Glutamatergic neuron (in vitro differentiated cells): ENCODE measurements at places on chromosomes 13 and 19. TPM values are rescaled to one million over a fixed set of nuclear protein-coding genes. Genes with fewer than 3 reads are reported as not detected.

GRCh38 chr19:33062902-33063301 lies 1.8 kb downstream of the RHPN2 start:
- DNase-seq = no peak

DNA sequence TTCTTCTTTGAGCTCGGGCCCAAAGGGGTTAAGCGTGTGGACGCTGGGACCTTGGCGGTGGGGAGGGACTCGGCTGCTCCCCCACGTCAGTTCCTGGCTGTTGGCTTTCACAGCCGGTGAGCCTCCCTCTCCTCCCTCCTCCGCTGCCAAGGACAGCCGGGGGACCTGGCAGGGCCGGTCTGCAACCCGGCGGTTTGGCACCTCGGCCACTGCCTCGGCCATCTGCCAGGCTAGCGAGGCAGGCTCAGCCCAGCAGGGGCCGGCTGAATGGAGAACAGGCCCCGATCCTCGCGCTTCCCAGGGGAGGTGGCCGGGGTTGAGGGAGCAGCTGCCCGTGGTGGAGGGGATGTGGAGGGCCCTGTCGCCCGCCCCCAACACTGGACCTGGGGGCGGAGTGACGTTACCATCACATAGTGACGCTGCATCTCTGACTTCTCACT lies 5.0 kb downstream of the TLE5 start:
- DNase-seq = peak; percentile 85

DNA sequence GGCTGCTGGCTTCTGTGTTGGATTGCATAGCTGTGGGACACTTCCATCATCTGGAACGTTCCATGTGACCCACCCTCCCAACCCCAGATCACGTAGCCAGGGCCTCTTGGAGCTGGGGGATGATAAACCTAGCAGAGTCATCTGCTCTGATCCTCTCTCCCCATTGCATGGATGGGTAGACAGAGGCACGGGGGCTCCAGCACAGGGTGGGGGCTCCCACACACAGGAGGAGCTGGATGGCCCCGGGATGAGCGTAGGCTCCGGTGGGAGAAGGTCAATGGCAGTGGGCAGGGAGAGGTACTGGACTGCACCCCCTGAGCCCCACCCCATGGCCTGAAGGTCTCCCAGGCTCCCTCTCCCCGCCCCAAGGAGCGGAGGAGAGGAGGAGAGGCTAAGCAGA lies 25.4 kb downstream of the ATP8B3 start:
- DNase-seq = no peak

Gene ADGRE2
- 0.66 TPM for total RNA-seq

Gene S1PR2
- total RNA-seq = 12.5 TPM

Gene APLP1
- total RNA-seq = 618 TPM

- DNase-seq = no peak
Measured at GRCh38 chr13:54337540-54337939, 1308.9 kb downstream of the OLFM4 start.

GRCh38 chr13:51993713-51994112 lies 17.5 kb downstream of the ATP7B start:
- DNase-seq = no peak

- DNase-seq = peak; percentile 34
Measured at GRCh38 chr19:57068921-57069697, 50.7 kb upstream of the USP29 start.

DNA sequence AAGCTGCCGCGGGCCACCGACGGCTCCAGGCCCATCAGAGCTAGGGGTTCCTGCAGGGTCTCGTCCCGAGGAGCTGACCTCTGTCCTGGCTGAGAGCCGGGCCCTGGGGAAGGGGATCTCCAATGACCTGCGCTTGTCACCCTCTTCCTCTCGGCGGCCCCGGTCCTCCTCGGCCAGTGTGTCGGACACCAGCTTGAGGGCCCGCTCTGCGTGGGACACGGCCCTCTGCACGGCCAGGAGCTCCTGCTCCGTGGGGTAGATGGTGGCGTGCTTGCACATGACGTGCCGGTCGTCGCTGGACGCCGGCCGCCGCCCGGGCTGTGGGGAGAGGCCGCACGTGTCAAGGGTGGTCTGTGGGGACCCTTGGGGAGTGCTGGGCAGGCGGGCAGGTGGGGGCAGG lies 32.7 kb upstream of the MATK start:
- DNase-seq = no peak

Gene PSG3
- total RNA-seq = not detected

Gene GFY
- 0.88 TPM for total RNA-seq

Gene KIR2DL1
- total RNA-seq = not detected

Gene KLK14
- 1.5 TPM for total RNA-seq

GRCh38 chr19:615619-616018 lies 17.7 kb downstream of the POLRMT start:
- DNase-seq = no peak

DNA sequence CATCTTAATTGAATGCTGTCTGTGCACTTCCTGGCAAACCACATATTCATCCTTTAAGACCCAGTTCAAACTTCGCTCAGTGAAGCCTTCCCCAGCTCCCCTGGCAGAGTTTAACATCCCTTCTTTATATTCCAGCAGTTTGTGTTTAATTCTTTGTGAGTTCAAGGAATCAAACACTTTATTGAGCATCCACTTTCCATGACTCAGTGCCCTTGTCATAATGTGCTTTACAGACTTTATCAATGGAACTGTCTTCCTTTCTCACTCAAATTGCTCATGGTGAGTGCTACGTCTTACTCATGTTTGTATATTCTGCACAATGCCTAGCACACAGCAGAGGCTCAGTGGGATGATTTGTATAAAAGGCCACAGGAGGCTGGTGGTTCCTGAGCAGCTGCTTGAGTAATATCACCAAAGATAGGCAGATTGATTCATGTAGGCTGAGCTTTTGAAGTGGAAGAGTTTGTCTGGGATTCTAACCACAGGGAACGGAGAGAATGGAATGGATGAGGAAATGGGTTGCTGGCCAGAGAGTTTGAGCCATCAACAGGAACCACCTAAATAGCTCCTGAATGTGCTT lies 44.2 kb downstream of the SERTM1 start:
- DNase-seq = no peak

GRCh38 chr19:5593343-5594255 lies 25.8 kb upstream of the TINCR start:
- DNase-seq = no peak

DNA sequence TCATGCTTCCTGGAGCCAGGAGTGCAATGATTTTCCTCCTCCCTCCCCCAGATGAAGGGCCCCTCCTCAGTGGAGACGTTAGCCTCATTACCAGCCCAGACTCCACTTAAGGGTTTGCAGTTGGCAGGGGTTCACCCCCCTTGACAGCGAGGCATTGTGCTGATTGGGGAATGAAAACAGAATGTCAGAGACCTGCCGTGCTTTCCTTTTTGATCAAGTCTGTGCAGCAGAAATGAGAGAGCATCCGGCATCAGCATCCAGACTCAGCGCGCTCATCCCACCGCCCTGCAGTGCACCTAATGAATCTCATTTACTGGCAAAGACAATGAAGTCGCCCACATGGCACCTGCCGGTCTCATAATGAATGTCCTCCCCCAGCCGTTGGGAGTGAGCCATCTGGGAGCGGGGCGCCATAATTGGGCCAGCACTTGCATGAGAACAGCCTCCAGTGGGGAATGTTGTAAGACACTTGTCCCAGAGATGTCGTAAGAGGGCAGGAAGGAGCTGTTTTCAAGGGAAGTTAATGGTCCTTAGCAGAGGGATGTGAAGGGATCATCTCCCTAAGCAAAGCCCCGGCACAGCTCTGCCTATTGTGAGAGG lies 98.3 kb upstream of the UQCRFS1 start:
- DNase-seq = peak; percentile 76

GRCh38 chr13:40352380-40352778 lies 314.1 kb downstream of the FOXO1 start:
- no peak for DNase-seq

Gene ITGBL1
- total RNA-seq = not detected

DNA sequence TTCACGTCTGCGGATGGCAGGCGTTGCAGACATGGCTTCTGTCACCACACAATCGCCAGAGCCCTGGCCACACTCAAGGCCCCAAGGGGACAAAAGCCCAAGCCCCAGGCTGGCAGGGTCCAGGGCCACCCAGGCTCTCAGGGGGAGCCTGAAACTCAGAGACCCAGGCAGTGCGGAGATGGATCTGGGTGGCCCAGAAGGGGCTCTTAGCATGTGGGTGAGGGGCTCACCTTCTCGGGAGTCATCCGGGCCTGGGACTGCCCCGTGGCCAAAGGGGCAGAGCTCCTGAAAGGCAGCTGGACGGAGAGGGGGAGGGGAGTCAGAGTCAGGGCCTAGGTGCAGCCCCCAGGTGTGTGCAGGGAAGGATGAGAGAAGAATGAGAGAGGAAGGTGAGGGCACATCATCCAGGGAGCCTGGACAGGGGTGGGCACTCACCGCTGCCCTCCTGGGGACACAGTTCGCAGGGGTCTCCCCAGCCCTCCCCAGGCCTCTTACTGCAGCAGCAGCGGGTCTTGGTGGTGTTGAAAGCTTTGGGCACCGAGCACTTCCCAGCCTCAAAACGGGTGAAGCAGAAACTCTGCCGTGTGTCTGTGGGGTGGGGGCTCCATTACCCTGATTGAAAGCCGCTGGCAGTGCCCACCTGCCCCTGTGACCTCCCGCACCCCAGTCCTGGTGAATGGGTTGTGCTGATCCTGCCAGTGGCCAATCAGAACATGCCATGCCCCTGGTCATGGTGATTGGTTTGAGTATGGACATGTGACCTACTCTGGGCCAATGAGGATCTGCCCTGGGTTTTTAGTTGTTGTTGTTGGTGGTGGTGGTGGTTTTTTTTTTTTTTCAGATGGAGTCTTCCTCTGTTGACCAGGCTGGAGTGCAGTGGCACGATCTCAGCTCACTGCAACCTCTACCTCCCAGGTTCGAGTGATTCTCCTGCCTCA lies 37.4 kb downstream of the CCL25 start:
- no peak for DNase-seq

DNA sequence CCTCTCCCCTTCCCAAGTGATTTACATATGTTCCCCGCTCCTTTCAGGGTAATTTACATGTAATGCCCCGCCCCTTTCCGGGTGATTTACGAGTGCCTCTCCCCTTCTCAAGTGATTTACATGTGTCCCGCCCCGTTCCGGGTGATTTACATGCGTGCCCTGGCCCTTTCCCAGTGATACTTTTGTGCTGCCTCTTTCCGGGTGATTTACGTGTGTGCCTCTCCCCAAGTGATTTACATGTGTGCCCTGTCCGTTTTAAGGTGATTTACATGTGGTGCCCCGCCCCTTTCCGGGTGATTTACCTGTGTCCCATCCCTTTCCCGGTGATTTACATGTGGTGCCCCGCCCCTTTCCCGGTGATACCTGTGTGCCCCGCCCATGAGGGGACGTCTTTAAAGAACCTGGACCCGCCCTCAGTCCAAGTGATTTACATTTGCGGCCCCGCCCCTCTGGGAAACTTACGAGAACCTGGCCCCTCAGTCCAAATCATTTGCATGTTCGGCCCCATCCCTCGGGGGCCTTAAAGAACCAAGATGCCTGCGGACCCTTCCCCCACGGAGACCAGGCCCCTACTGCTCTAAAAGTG lies 559 bp upstream of the LENG9 start:
- DNase-seq = peak; percentile 81

DNA sequence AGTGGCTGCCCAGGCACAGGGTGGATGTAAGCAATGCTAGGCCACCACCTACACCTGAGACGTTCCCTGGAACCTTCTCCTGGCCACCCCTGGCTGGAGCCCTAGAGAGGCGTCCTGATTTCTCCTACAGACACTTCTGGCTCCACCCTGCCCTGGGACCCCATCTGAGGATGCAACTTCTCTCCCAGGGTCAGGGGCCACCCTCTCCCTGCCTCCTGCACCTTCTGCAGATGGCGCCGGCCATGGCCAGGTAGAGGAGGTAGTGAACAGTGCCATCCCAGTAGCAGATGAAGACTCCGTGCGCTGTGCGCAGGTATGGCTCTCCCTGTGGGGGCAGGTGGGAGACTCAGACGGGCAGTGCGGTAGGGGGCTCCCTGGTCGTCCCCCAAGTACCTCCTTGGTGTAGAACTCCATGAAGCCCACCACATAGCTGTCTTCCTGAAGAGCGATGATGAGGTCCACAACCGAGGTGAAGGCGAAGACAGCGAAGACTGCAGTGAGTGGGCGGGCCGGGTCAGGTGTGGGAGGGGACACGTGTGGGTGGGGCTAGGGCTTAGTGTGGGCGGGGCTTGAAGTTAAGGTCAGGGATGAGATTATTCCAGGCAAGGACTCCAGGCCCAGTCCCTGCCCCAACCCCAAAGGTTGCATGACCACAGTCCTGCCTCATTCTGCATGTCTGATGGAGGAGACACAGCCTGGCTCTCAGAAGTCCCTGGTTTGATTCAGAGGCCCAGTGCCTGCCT lies 3.0 kb downstream of the TM6SF2 start:
- no peak for DNase-seq

Gene ZNF571
- 6.1 TPM for total RNA-seq

GRCh38 chr19:2779121-2779740 lies 3.8 kb downstream of the SGTA start:
- DNase-seq = no peak

DNA sequence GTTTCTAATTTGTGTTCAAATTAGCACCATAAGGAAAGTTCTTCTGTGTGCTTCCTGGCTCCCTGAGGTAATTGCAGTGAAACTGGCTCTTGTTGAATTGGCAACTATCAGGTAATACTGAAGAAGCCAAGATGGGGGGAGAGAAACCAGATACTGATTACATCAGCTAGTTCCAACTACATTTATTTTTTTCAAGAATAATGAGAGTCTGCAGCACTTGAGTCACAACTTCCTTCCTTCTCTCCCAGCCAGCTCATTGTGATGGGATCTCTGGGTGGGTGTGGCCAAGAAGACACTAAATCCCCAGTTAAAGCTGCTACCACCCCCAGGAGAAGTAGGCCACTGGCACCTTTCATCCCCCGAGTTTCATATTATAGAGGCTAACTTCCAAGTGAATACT lies 100.7 kb upstream of the RXFP2 start:
- no peak for DNase-seq

GRCh38 chr19:33789344-33789743 lies 7.3 kb upstream of the KCTD15 start:
- no peak for DNase-seq

Gene CAB39L
- 7.7 TPM for total RNA-seq

Gene ZNF555
- 8.4 TPM for total RNA-seq

Gene ZNF471
- 18.7 TPM for total RNA-seq

DNA sequence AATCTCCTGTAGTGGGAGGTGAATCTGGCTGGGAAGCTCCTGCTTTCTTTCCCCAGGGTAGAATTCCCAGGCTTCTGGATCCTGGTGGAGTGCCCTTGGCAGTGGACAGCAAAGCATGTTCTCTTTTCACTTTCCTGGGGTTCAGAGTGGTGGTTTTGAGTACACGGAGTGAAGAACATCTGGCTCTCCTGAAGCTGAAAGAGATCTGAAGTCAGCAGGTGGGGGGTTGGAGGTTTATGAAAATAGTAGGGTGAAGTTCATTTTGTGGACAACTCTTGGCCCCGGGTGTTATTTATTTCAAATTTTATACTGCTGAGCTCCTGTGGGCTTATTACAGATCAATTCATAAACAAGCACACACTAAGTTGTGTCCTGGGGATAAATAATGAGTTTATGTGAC lies 497.3 kb downstream of the KLF5 start:
- DNase-seq = no peak

GRCh38 chr13:106499896-106500295 lies 35.6 kb downstream of the EFNB2 start:
- DNase-seq = no peak

Gene KIRREL2
- total RNA-seq = 47.1 TPM

Gene RINL
- 2.7 TPM for total RNA-seq

Gene ATP8A2
- 70.1 TPM for total RNA-seq
